ENCODE measurements at places on chromosomes 2 and 18.

DNA sequence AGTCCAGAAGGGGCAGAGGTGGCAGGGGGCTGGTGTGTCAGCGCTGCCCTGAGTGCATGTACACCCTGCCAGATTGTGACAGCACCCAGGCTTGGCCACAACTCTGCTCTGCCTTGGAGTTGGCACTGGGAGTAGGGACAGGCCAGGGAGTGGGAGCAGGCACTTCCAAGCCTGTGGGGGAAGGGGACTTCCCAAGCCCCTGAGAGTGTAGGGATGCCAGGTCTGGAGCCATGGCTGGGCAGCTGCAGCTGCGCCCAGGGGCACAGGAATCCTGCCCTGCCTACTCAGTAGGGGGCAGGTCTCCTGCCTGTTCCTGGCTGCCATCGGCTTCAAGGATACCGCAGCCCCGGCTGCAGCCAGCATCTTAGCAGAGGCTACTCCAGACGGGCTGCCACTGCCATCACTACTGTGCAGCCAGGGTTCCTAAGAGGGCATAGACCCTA lies 109.4 kb downstream of the CALCRL start:
- no peak for DNase-seq

DNA sequence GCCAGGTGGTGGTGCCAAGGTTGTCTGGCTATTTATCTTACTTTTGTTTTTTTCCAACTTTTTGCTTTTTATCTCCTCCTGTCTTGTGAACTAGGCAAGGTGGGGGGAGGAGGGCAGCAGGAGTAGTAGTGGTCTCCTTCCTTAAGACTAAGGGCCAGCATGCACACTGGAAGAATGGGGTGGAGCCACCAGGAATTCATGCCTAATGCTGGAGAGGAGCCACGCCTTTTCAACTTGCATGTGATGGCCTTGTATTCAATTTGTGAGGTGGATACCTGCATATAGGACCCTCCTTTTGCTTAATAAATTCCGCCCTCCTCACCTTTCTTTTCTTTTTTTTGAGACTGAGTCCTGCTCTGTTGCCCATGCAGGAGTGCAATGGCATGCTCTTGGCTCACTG lies 37.6 kb upstream of the CLASP1 start:
- no peak for DNase-seq

DNA sequence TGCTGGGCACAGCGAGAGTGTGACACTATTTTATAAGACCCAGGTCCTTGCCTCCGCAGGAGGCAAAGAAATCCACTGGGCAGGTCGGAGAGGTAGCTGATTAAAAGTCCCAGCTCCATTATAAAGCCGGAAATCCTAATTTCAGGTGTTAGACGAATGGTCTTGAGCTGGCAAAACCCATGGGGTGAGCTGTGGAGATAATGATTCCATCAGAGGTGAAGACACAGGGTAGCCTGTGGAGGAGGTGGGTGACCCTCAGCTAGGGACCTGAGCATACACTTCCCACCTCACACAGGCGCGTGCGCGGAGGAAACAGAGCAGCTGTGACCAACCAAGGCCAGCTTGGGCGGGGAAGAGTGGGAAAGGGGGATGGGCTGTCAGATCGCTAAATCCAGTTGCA lies 201.7 kb upstream of the CXCR4 start:
- DNase-seq = no peak

DNA sequence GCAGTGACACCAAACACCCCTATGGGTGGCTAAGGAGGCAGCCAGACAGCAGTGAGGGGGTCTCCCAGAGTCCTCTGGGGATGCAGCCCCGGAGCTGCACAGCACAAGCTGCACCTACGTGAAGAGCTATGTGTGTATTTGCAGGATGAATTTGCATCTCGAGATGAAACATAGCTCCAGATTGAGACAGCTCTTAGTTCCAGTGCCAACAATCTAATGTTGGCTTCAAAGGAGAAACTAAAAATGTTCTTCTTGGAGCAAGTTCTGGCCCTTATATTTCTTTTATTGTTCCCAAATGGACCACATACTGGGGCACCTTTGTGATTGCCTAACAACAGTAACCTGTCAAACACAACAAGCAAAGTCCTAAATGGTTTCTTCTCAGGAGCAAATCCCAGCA lies 233.9 kb downstream of the SLC4A3 start:
- no peak for DNase-seq

GRCh38 chr2:227509824-227510619 lies 38.1 kb downstream of the AGFG1 start:
- no peak for DNase-seq

GRCh38 chr2:187995556-187995955 lies 296.1 kb upstream of the GULP1 start:
- no peak for DNase-seq

- DNase-seq = no peak
Observed at GRCh38 chr2:192194265-192194865, 368 bp downstream of the TMEFF2 start.

- no peak for DNase-seq
Observed at GRCh38 chr2:102053096-102053495, 61.3 kb downstream of the IL1R2 start.

DNA sequence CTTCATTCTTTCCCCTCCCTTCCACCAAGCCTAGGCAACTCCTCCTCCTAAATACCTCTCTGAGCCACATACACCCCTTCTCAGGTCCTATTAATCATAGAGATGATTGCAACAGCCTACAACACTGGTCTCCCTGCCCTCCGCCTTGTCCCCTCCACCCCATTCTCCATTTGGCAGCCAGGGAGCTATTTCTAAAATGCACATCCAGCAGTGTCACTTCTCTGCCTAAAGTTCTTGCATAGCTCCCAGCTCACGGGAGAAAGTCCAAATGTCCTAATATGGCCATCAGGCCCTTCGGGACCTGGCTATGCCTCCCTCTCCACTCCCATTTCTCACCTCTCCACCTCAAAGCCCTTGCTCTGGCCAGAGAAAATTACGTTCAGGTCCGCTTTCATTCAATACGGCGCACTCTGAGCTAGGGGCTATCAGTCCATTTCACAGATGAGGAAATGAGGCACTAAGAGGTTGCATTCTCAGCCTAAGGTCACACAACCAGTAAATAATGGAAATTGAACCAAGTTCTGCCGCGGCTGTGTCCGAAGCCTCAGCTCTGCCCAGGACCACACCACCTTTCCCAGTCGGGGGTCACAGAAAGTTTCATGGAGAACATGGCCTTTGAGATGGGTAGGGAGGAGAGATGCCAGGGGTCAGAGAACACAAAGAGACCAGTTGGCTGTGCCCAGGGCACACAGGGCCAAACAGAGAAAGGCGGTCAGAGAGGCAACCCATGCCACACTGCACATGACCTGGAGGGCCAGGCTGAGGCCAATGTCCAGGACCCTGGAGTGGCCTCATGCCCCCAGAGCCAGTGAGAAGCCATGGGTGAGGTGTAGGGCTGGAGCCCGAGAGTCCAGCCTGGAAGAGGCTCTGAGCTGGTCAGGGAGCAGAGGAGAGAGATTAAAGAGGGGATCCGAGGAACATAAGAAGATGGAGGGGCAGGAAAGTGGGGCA lies 72.8 kb downstream of the TNS1 start:
- DNase-seq = no peak

DNA sequence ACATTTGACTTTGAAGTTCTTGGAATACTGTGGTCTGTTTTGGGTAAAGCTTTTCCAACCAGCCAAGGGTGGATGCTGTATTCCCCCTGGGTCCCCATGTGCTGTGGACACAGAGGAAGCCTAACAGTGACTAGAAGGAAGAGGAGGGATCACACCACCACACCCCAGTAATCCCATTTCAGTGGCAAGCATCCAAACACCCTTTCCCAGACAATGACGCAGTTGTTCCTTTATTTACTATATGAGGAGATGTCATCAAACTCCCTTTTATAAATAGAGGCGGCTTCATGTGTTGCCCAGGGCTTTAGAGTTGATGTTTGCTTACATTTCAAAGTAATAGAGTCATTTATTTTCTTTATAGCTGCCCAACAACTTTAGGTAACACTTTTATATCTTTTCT lies 959.4 kb upstream of the GYPC start:
- DNase-seq = no peak

DNA sequence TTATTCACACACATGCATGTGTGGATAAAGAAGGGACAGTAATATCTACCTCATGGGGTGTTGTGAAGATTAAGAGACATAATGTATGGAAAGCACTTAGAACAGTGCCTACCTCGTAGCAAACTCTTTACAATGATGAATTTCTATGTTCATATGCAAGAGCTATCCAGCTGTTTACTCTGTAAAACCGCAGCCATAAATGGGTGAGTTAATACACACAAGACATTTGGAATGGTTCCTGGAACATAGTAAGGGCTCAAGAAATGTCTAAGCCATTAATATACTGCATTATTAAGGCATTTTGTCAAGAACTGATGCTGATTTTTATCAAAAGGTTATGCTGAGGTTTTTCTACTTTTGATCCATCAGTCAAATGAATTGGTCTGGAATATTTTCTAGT lies 1076.2 kb downstream of the TSN start:
- no peak for DNase-seq

GRCh38 chr2:113148606-113149552 lies 21.5 kb downstream of the IL1RN start:
- no peak for DNase-seq

GRCh38 chr2:46161911-46162310 lies 135.3 kb upstream of the EPAS1 start:
- DNase-seq = no peak

DNA sequence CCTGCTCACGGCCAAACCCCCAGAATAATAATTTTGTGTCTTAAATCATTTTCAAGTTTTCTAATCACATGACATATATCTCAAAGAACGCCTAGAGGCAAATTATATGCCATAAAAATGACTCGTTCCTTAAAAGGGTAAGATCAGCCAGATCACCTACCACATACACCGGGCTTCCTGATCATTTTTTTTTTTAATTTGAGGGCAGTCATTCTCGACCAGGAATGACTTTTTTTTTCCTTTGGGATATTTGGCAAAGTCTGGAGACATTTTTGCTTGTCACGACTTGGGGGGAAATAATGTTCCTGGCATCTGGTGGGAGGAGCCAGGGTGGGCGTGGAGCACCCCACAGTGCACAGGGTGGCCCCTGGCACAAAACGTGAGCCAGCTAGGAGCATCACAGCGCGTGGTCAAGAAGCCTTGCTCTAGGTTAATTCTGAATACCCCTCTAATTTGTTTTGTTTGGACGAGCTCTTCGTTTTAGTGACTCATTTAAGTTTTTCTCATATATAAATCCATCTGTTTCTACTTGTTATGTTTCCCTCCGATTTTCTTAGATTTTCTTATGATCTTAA lies 94.9 kb downstream of the TWIST2 start:
- DNase-seq = no peak

DNA sequence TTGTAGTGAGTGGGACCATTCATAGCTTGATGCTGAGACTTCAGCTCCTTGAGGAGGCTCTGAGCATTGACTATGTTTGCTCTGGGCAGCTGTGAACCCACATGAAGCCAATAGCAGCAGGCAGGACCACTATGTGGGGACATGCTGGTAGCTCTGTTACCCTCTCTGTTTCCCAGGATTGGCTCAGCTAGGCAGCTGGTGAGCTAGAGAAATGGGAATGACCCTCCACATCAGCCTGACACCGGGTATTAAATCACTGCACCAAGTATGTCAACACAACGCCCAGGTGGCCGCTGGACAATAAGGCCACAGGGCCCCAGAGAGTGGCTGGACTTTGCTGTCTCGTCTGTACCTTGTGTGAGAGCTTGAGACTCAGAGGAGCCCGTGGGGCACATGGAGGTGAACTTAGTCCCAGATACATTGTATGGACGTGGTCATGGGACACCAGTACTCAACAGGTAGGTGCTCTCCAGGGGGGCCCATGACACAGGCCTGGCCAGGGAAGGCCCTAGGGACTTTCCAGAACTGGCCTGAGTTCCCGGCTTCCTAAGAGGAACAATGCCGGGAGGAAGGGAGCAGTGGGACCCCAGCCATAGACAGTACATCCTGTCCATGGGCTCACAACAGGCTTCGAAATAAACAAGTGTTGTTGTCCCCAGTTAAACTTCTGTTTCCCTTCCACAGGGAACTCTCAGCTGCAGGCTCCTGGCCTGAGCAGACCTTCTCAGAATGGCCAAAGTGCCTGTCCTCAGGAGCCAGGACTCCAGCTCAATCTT lies 35.2 kb downstream of the HS1BP3 start:
- no peak for DNase-seq

DNA sequence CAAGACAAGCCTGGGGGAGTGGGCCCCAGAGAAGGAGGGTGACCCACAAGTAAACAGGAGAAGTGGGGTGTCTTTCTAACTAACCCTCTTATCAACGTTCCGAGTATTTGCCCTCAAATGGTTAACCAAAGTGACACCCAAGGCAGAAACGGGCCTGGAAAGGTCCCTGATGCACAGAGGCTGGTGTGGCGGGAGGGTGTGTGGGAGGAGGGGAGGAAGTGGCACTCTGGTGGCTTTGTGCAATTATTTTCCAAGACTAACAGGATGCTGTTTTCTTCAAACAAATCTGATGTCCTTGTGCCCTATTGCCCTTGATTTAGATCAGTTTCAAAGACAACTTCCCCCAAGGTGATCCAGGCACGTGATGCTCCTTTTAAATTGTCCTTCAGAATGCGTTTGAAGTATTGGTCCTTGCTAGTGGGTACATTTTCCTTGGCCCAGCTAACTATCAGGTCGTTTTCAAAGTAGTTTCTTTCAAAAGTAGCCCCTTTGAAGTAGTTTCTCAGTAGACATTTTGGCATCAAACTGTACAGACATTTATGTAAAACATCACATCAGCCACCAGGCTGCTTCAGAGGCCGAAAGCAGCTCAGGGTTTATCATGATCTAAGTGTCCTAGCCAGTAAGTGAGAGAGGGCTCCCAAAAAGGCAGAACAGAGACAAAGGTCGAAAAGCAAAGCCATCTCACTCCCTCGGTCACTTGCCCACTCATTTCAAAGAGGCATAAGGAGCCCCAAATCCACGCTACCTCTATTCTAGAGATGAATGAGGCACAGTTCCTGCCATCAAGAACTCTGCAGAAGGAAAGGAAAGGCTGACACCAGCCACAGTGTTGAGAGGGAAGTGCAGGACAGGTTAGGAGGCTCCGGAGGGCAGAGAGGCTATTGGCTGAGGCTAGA lies 371.1 kb upstream of the ID2 start:
- no peak for DNase-seq

DNA sequence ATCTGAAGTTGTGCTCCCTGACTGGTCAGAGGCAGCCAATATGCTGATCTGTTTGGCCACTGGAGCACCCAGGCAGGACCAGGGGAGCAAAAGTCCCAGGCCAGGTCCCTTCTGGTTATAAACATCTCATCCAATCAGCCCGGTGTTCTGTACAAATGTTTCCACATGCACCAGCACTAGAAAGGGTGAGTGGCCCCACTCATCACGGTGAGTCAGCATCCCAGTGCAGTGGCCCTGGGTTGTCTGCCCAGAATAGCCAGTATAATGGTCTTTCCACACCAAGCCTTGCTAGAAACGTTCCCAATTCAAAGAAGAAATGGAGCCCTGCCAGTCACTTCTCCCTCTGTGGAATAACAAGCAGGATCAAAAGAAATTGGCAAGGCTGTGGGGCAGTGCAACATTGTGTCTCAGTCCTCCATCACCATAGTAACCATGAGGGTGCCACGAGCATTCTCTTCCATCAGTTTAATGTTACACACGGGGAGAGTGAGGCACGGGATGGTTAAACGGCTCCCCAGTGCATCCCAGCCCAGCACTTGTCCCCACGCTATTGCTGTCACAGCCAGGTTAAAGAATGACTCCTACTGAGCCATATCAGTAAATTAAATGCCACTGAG lies 174.9 kb downstream of the SEPTIN10 start:
- DNase-seq = no peak

- no peak for DNase-seq
Observed at GRCh38 chr2:134463699-134464022, 209.8 kb downstream of the MGAT5 start.

- DNase-seq = no peak
Observed at GRCh38 chr2:230439590-230439989, 23.6 kb downstream of the SP100 start.
